ENCODE measurements at places on chromosomes 3 and 15.

DNA sequence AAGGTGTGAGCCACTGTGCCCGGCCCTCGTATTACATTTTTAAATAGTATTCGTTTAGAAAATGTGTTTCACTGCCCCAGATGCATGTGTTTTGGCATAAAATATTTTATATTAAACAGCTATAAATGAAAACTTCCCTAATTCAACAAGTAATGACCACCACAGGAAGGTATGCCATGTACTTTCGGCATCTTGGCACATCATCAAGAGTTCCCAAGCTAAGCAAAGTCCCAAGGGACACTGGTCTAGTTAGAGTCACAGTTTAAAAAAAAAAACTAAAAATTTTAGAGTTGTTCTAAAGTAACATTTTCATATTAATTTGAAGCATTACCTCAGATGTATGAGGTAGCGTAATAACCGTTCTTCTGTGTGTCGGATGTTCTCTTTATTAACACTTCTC, 15.6 kb upstream of the ARPP19 start:
- DNase-seq = no peak

- DNase-seq = no peak
These were observed 372.3 kb downstream of the SV2B start for GRCh38 chr15:91472316-91472756.

DNA sequence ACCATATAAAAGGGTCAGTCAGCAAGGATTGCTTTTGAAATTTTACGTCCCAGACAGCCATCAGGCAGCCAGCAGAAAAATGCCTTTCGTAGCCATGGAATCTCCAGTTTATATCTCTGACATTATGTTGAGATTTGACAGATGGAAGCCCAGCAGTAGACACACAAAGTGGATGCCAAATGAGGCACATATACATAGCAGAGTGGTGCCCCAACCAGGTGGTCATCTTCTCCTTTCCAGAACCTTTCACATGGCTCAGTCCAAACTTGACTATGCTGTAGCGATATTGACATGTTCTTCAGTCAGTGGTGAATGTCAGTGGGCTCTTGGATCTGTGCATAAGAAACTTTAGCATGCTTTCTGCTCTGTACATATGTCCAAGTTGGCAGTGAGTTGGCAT, 123.3 kb upstream of the GBE1 start:
- DNase-seq = no peak

GRCh38 chr3:44883999-44884431, 9.6 kb downstream of the TGM4 start:
- DNase-seq = peak; percentile 94

- peak; percentile 90 for DNase-seq
These were observed 56.1 kb upstream of the PLXNA1 start for GRCh38 chr3:126926684-126927400.

DNA sequence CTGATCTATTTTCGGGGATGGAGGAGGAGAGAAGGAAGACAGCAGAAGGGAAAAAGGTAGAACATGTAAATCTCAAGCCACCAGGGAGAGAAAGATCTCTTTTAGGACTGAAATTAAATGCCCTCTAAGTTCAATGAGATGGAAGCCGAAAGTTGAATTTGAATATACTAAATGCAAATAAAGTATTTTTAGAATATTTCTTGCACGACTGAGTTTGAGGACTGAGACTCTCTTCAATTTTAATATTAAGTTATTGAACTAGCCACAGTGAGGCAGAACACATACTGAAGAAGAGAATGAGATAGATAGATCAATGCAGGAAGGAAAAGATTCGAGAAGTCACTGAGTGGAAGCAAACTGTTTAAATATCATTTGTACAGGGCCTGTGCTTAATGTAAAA, 399.9 kb upstream of the CBLB start:
- DNase-seq = no peak

DNA sequence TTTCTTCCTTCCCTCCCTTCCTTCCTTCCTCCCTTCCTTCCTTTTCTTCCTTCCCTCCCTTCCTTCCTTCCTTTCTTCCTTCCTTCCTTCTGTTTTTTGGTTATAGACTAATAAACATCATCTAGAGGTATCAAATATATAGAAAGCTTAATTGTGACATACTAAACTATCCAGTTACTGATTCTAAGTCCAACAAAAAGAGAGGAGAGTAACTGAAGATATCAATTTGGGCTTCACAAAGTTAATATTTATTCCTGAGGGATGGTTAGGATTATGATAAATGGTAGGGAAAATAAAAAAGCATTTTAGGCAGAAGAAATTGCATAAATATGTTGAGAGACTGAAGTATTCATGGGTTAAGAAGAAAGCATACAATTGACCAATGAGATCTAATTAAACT, 7.8 kb upstream of the CLDN16 start:
- DNase-seq = no peak

DNA sequence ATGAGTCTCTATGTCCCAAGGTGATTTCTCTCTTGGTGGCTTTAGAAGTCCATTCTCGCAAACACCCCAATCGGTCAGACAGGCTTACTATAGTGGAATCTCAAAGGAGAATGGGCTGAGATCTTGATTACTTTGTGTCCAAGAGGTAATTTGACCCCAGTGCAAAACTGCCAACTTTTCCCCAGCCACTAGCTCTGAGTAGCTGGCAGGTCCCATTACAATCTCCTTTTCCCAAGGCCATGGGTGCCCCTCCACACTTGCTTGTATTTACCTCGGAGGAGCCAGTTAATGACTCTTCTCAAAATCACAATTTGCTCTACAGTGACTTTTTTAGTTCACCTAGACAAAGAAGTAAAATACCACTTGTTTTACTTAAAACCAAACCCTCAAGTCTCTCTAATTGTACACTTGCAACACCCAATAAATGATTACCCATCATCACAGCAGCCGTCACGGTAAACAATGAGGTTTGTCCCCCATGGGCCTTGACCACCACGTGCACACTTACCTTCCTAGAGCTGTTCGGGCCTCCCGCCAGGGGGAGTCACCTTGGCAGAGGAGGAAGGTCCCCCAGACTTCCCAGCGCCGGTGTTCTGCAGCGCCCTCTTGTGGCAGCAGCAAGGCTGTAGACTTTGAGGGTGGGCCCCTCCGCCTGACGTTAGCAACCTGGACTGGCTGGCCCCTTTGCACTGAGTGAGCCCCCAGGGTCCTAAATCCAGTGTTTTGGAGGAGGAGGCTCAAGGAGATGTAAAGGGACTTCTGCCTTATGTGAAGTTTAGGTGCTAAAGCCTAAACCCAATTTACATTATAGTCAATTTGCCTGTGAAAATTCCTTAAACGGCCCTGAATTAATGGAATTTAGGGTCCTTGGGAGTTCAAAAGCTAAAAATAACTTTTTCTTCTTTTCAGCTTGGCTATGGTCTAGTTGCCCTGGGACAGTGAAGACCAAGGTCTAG, 18.7 kb upstream of the HDAC11 start:
- peak; percentile 78 for DNase-seq

DNA sequence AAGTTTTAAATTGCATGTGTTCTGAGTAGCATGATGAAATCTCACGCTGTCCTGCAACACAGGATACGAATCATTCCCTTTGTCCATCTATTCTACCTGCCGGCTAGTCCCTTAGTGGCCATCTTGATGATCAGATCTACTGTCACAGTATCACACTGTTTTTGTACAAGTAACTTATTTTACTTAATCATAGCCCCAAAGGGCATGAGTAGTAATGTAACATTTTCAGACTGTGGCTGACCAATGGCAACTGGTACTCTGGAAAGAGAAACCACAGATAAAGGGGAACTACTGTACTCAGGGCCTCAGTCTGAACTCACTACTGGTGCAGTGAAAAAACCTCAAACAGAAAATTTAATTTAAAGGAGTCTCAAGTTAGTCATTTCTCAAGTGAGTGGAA, 127.3 kb upstream of the MRPL3 start:
- no peak for DNase-seq

GRCh38 chr3:114727373-114727772, 419.7 kb downstream of the ZBTB20 start:
- no peak for DNase-seq

DNA sequence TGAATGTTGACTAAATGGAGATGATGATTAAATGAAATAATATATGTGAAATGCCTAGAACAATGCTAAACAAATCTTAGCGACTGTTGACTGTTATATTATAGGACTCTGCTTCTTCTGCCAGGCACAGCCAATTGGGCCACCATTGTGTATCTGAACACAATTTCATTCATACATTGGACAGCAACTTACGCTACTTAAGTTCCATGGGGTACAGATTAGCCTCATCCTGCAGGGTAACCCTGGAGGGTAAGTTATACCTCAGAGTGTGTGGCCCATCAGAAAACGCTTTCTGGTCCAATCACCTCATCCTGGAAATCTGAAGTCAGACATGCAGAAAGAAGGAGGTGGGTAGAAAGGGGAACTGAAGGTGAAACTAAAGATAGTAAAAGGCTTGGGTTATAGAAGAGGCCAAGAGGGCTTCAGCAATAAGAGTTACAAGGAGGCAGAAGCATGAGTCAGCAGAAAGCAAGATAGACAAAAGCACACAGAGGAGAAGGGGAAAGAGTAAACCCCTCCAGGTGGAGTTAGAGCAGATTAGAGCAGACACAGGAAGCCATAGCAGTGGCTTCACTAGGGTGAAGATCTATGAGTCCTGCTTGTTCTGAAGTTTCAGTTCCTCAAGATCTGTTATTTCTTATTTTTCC, 119.3 kb upstream of the SLC24A5 start:
- no peak for DNase-seq

DNA sequence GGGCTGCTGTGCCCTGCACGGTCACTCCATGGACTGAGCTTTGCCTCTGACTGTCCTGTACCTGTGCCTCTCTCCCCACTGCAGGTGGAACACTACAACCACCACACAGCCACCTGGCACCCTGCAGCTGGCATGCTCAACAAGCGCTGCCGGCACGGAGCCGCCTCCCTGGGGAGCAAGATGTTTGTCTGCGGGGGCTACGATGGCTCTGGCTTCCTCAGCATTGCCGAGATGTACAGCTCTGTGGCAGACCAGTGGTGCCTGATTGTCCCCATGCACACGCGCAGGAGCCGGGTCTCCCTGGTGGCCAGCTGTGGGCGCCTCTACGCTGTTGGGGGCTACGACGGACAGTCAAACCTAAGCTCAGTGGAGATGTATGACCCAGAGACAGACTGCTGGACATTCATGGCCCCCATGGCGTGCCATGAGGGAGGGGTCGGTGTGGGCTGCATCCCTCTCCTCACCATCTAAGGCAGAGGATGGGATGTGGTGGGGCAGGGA, 37.3 kb upstream of the PTPN23 start:
- DNase-seq = no peak

- DNase-seq = no peak
These were observed 613.1 kb downstream of the SI start for GRCh38 chr3:164465172-164465571.

All from Daoy (cell line).